A549 treated with Mapracorat at 1 μM for 4 hours (cell line): ENCODE measurements at places on chromosomes 6 and 20. TPM values are rescaled to one million over a fixed set of nuclear protein-coding genes. Genes with fewer than 3 reads are reported as not detected.

MBOAT1 gene
- 2.2 to 2.7 TPM (median 2.4 TPM) in 5 replicates for total RNA-seq

TAPBP gene
- total RNA-seq = 34.5 to 39.4 TPM (median 36.1 TPM) in 5 replicates

PPP1R14C gene
- total RNA-seq = 1.7 to 3.2 TPM (median 2.4 TPM) in 5 replicates

SAPCD1 gene
- total RNA-seq = 2.6 to 5.2 TPM (median 4.3 TPM) in 5 replicates

HMGCLL1 gene
- 0.12 to 0.20 TPM (median 0.15 TPM) in 4 of 5 replicates, not detected in the other for total RNA-seq

GRM4 gene
- 0.06 to 0.43 TPM (median 0.13 TPM) in 5 replicates for total RNA-seq

SLC22A7 gene
- not detected in 5 replicates for total RNA-seq

EBF4 gene
- 2.9 to 4.0 TPM (median 3.0 TPM) in 5 replicates for total RNA-seq

PROKR2 gene
- not detected in 5 replicates for total RNA-seq

KHDC1L gene
- total RNA-seq = 0.29 TPM in 1 of 5 replicates, not detected in the others

NOX3 gene
- total RNA-seq = not detected in 5 replicates

BPI gene
- total RNA-seq = not detected in 5 replicates

DCDC2 gene
- 2.3 to 3.9 TPM (median 2.8 TPM) in 5 replicates for total RNA-seq
